ENCODE measurements at places on chromosomes 2 and 18.
A peak's percentile ranks its signal among the peaks of the same experiment; 100 is the strongest.

DNA sequence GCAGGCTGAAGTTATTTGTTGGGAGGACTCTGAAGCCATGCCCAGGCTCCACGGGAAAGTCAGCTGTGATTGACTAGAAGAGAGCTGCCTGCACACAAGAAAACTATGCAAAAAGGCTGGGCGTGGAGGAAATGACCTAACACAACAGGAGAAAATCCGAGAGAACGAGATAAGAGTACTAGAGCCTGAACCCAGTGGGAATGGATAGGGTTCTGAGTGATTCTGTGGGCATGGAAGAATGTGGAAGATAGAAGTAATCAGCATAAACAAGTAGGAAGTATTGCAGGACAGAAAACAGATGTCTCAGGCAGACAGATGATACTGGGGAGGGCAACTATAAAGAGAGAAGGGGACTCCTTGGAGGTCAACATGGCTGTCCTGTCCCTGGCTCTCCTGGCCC is 12.1 kb upstream of the COPS8 start:
- peak; percentile 95 for DNase-seq

GRCh38 chr2:85183479-85183878 is 50.3 kb downstream of the TCF7L1 start:
- peak; percentile 19 for DNase-seq

DNA sequence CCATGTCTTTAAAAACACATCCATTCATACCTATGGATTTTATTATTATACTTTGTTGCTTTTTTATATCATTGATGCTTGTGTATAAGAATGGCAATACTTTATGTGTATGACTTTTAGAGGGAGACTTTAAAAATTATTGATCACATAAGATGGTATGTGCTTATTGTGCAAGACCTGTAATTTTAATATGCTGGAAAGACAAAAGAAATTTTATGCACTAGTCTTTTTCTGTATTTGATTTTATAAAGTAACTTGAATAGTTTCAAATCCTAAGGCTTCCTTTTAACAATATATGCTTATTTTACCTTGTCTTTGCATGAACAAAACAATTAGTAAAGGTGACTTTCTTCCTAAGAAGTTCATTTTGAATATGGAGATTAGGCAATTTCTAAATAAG is 226.4 kb downstream of the PARD3B start:
- no peak for DNase-seq

- peak; percentile 8 for DNase-seq
These were observed 16.7 kb upstream of the TXNDC2 start for GRCh38 chr18:9868857-9869714.

- DNase-seq: peak; percentile 18
These were observed at the start of gene OSR1 for GRCh38 chr2:19358242-19359020. TSS of gene OSR1 (minus strand) at chr2:19358623. CDS start at chr2:19353805, 4,818 bp downstream.

DNA sequence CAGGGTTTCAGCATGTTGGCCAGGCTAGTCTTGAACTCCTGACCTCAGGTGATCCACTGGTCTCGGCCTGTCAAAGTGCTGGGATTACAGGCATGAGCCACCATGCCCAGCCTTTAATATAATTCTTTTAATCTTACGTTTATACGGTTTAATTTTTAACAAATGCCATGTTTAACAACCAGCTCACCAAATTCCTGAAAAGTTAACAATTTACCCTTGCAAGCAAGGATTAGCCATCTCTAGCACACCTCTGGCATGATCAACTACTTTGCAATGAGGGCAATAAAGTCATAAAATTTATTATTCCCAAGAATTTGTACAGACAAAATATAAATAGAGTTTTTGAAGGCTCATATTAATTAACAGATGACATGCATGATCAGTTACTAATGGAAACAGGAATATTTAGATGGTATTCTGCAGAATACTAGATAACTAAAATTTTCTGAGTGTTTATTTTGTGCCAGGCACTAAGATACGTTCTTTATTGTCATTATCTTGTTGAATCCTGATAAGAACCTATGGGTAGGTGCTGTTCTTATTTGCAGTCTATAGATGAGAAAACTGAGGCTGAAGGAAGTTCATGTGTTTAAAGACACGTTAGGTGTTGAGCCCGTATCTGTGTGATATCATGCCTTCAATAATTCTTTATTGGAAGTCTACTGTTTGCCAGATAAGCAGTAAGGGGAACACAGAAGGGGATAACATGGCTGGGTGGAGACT is 190.1 kb downstream of the CDCA7 start:
- no peak for DNase-seq

GRCh38 chr2:99682275-99683060 is 192.7 kb upstream of the REV1 start:
- DNase-seq: peak; percentile 90

- no peak for DNase-seq
These were observed 11.1 kb downstream of the HS6ST1 start for GRCh38 chr2:128307595-128307994.
